SHP77 (cell line): ENCODE measurements at places on chromosomes 6 and 20.

DNA sequence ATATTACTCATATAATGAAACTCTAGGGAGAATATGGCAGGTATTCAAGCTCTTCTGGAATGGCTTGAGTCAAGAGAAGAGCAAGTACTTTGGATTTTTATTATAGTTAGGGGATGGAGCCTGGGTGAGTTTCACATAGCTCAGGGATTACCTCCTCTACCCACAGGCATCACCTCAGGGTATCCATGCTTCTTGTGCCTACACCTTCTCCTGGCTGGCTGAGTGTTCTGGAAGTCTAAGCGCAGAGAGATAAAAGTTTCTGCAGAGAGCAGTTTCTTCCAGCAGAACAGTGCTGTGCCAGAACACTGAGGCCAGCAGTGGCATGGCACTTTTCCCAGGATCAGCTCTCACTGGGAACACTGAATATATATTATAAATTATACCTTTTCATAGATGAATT, 199.7 kb upstream of the KCNQ5 start:
- no peak for DNase-seq

GRCh38 chr6:44201200-44201599, 15.5 kb upstream of the MYMX start:
- DNase-seq = no peak

DNA sequence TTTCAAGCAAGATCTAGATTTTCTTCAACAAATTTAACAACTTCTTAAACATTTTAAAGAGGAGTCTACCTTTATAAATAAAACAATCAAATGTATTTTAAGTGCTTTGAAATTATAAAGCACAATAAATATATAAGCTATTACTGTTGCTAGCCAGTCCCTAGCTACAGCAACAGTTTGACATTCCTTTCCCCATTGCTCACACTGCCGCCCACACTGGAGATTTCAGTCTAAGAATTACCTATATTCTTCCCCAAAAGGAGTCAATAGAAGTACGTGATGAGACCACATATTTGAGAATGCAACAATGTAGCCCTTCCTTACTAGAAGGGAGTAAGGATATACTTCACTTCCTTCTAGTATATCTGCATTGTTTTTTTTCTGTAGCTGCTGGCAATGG, 65.3 kb upstream of the RNF146 start:
- DNase-seq = no peak

DNA sequence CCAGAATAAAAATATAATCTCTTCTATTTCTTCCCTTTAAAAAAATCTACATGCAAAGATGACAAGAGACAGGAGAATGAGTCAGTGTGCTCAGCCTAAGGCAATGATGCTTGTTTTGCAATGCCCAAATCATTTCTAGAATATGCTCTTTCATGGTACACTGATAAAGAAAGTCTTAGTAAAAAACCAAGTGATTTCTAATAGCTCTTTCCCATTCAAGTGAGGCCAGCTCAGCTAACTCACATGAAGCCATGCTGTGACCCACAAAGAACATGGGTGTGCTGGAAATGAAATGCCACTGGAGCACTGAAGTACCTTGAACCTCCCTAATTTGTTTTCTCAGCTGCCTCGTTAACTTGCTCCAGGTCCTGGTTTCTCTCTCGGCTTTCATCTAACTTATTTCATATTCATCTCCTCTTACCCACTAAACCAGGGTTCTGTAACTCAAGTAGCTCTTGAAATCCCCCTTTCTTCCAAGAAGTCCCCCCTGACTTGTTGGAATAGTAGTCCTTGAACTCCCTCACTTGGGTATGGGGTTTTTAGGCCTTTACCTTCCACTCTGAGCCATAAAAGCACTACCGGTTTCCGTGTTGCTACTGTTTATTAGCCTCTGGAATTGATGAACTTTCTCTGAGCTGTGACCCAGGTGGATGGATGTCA, 92.7 kb downstream of the IRF4 start:
- DNase-seq = no peak
